Caco-2 (cell line): ENCODE measurements at places on chromosomes 11 and 22. TPM values are rescaled to one million over a fixed set of nuclear protein-coding genes. Genes with fewer than 3 reads are reported as not detected.

Gene RAPSN
- 0.93 and 2.0 TPM in 2 replicates for total RNA-seq

- DNase-seq: no peak
Measured at GRCh38 chr11:8757047-8757446, 74.5 kb downstream of the RPL27A start.

GRCh38 chr11:116819049-116819448, 4.1 kb downstream of the APOA4 start:
- DNase-seq: no peak

DNA sequence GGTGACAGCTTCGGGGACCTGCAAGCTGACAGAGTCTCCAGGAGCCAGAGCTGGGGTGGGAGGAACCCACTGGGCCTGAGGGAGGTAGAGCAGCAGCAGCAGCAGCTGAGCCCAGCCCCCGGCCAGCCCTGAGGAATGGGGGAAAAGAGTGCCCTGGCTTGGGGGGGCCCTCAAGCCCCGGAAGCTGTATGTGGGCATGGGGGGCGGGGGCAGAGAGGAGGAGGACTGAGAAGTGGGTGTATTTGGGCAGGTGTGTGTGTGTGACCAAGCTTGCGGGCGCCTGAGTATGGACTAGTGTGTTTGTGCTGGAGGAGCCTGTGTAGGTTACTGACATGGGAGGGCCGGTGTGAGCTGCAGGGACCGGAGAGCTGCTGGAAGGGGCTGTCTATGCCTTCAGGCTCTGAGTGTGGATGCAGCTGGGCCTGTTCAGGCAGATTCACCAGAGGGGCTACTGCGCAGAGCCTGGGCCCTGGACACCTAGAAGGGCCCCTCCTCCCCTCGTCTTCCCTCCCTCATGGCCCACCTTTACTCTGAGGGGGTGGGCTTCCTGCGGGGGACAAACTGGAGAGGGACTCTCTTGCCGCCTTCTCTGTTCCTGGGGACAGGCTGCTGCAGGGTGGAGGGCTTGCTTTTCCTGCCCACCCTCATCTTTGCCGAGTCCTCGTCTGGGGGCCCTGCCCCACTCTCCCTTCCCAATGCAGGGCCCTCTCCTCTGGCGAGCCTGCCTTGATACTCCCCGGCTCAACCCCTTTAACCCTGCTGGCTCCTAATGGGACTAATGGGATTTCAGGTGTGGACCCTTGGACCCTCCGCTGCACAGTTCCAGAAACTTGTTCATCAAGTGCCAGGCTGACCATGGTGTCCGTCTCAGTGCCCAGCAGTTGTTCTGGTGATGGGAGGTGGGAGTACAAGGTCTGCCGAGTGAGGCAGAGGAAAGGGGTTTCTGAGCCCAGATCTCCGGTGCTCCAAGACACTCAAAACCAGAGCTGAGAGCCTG, 28.2 kb downstream of the ST3GAL4 start:
- no peak for DNase-seq

DNA sequence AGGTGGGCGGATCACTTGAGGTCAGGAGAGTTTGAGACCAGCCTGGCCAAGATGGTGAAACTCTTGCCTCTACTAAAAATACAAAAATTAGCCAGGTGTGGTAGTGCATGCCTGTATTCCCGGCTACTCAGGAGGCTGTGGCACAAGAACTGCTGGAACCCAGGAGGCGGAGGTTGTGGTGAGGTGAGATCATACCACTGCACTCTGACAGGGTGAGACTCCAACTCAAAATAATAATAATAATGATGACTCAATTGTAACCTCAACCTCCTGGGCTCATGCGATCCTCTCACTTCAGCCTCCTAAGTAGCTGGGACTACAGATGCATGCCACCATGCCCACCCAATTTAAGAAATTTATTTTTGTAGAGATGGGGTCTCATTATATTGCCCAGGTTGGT, 15.6 kb upstream of the CHRNA10 start:
- no peak for DNase-seq

DNA sequence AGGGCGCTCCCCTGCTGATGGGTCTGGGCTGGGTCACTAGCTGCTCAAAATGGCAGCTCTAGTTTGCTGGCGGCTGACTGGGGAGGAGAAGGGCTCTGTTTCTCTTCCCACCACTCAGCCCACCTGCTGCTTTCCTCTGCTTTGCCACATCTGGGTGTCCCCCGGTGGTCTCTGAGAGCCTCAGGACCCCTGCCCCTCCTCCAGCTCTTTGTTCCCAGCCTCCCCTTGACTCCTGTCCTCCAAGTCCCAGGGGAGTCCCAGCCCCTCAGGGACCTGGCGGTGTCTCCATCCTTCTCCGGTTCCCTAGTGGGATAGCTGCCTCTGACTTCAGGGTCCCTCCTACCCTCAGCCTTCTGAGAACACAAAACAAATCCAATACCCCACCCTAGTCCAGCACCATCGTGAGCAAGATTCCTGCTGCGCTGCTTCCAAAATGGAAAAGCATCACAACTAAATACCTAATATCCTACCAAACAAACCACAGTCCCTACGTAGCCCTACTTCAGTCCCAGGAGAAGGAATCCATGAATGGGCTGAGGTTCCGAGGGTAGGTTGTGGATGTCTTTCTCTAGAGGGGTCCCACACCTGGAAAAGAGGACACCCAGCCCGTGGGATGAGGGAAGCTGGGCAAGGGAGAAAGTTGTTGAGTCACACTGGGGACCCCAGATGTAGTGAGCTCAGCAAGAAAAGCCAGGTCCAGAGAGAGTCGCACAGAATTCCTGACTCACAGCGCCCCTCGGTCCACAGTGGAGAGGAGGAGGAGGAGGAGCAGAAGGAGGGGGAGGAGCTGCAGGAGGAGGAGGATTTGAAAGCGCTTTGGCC, 45.0 kb upstream of the NNMT start:
- no peak for DNase-seq

- DNase-seq: peak; percentile 88
Measured at GRCh38 chr11:849104-849824, 6.6 kb downstream of the TSPAN4 start.

GRCh38 chr11:29163231-29163630, 853.6 kb downstream of the KCNA4 start:
- no peak for DNase-seq
